ENCODE measurements at places on chromosomes 2 and 18.
A peak's percentile ranks its signal among the peaks of the same experiment; 100 is the strongest.

- DNase-seq, result no peak
These were observed 1108.1 kb upstream of the CHAC2 start for GRCh38 chr2:52659546-52659945.

DNA sequence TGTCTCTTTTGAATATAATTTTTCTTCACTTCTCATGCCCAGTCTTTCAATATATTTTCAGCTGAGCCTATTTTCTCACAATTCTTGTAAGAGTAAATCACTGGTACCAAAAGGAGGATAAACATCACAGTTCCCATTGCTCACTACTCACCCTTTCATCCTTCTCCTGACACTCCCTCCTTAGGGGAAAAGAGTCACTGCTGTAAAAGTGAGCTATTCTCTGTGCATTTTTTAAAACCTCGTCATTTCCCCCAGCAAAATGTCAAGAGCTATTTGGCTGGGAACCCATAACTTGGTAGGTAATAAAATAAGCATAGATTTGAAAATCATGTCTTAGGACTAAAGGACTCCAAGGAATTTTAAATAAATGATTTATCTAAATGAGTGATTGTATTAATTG, 340.1 kb upstream of the GYPC start:
- DNase-seq, result no peak

GRCh38 chr18:40576507-40577115, 1378.4 kb upstream of the PIK3C3 start:
- no peak for DNase-seq

DNA sequence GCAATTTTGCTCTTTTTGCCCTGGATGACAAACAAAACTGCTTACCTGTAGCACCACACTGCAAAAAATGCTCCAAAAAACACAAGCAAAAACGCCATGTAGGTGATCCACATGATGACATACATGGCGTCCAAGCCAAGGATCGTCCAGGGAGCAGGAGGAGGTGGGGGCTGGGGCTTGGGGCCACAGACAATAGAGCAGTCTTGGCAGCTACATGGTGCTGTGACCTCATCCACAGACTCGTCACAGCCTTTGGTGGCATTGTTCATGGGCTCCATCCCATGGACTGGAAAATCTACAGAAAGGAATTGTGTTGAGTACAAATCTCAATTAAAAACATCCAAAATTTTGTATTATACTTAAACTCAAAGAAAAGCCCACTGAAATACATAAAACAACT, 26.1 kb downstream of the NPC1 start:
- DNase-seq, result no peak

DNA sequence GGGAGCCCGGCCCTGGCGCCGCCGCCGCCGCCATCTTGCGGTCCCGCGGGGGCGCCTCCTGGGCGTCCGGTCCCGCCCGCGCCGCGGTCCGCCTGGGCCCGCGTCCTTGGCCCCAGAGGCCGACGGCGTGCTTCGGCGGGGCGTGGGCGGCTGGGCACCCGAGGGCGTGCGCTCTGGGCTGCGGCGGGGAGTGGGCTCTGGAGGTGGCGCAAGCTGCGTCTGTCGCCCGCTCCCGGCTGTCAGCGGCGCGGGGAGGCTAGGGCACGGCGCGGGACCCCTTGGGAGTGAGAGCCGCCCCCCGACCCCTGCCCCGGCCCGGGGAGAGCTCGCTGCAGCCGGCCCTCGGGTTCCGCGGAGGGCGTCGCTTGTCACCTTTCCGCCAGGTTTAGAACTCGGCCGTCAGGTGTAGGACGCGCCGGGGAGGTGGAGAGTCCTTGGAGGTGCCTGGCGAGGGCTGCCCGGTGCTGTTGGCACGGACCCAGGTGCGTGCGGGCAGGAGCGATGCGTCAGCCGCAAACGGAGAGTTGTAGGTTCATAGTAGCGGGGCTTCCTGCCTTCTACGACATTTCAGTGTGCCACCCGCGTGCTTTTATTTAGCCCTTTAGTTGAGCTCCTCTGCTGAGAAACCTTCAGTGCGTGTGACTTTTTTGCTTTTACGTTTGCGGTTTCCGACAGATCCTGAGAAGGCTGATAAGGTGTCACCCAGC, 921 bp downstream of the VAPA start:
- peak; percentile 80 for DNase-seq
